Stimulated activated CD4-positive, alpha-beta T cell treated with anti-CD3 and anti-CD28 coated beads, Interleukin-2, amount 100 ng/mL, for 24 hours (primary cell): ENCODE measurements at places on chromosomes 4 and X.

GRCh38 chrX:30570505-30570904 lies 7.1 kb downstream of the TASL start:
- no peak for DNase-seq

DNA sequence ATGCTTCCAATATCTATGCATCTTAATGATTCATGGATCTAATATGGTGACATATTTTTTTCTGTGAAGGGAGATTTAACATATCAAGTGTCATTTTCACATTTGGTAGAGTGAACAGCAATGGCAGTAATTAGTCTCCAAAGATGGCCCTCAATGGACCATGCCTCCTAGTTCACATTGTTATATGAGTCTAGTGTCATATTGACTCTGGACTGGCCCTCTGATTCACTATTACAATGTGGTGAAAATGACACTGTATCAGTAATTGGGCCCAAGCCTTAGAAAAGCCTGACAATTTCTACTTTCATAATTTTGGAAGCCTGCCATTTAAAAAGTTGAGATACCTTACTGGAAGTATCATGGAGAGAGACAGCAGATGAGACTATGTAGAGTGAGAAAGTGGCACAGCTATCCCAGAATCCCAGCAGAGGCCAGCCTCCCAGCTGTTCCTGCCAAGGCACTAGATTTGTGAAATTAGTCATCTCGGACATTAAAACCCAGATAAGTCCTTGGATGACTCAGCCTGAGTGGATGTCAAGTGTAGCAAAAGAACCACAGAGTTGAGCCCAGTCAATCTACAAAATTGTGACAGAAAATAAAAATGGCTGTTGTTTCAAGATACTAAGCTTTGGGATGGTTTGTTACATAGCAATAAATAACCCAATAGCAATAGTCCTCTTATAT lies 68.4 kb downstream of the ARHGEF38 start:
- no peak for DNase-seq

GRCh38 chr4:79178760-79179159 lies 147.1 kb downstream of the NAA11 start:
- no peak for DNase-seq

DNA sequence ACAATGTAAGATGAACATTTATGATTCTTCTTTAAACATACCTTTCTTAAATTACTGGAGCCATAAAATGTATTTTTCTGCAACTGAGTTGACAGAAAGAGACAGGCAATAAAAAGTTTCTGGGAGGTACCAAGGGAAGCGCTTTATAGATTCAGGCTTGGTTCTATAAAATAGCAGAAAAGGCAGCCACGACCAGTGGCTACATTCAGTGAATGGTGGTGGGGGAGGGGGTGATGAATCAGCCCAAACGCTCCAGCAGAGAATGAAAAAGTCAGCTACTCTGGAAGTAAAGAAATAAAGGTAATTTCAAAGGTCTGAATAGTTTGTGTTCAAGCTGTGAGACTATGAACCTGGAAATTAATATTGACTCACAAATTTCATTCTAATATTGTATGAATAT lies 456.1 kb downstream of the KCTD8 start:
- DNase-seq = no peak

DNA sequence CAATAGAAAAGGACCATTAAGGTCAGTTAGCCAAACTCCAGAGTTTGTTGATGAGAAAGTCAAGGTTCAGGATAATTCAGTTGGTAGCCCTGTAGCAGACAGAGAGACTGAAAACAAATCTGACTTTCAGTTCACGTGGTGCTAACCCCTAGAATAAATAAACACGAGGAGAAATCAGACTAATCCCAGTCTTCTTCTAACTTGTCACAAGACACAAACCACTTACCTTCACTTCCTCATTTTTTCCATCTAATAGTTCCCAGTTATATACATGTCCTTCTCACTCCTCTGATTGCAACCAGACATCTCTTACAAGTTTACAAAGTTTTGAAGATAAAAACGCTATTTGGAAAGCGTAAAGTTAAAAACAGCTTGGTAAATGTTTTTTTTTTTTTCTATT lies 7.7 kb downstream of the TLR7 start:
- no peak for DNase-seq

GRCh38 chr4:60683973-60684372 lies 516.2 kb upstream of the ADGRL3 start:
- DNase-seq = no peak

DNA sequence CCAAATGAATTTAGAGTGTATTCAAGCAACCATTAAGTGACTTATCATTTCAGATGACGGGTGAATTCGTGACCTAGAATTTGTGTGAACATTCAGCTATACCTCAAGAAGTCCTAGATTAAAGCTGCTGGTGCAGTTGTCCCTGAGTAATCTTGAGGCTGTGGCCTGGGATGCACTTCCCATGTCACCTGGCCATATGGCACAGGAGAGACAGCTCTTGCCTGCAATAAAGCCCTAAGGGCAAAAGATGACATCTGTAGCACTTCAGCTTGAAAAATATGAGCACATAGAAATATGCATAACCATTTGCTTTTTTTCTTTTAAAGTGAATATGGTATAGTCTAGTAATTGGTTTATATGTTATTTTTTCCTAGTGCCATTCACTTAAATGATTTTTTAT lies 125.8 kb downstream of the FHDC1 start:
- no peak for DNase-seq

- DNase-seq = no peak
Measured at GRCh38 chrX:80432863-80433262, 12.6 kb downstream of the TENT5D start.

DNA sequence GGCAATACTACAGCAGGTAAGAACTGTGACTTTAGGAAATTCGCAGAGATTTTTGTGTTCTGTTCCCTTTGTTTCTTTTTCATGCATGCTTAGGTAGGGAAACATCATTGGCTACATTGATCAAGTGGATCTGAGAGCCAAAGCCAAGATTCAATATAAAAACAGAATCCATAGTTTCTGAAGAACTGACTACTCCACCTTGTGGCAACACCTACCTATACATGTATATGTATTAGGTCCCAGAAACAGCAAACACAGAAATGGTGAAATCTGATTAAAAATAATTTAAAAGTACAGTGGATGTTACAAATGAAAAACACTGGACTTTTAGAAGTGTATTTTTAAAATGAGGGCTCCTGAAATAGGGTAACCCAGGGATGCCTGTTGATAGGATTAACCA lies 322.6 kb upstream of the MAOA start:
- no peak for DNase-seq

- DNase-seq = no peak
Measured at GRCh38 chrX:44842550-44843317, 1.1 kb upstream of the DUSP21 start.

DNA sequence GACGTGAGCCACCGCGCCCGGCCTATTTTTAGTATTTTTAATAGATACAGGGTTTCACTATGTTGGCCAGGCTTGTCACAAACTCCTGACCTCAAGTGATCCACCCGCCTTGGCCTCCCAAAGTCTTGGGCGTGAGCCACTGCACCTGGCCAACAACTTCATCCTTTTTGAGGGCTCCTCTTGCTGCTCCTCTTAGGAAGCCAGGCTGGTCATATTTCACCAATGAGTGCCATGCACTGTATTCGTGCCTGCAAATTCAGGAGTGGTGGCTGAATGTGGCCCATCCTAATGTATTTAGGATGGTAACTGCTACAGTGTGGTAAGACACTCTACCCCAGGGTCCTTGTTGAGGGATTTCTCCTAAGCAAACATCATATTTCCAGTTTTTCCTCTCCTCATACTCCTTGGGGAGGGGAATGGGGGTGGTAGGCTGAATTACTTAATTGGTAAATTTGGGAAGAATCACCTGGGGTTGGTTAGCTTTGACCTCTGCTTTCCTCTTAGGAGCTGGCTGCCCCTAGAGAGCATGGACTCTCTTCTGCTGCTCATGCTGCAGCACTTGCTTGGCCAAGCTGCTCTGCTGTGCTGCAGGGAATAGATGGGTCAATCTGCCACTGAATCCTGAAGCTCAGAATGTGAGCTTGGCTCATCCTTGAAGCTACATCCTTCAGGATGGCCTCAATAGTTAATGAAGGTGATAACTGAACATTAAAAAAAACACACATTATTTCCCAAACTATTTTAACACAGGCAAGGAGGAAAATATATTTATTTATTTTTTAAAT lies 167.4 kb downstream of the HS3ST1 start:
- no peak for DNase-seq

- DNase-seq = no peak
Measured at GRCh38 chr4:5793514-5793913, 82.5 kb downstream of the EVC start.

GRCh38 chrX:39690541-39691415 lies 407.0 kb downstream of the BCOR start:
- no peak for DNase-seq

DNA sequence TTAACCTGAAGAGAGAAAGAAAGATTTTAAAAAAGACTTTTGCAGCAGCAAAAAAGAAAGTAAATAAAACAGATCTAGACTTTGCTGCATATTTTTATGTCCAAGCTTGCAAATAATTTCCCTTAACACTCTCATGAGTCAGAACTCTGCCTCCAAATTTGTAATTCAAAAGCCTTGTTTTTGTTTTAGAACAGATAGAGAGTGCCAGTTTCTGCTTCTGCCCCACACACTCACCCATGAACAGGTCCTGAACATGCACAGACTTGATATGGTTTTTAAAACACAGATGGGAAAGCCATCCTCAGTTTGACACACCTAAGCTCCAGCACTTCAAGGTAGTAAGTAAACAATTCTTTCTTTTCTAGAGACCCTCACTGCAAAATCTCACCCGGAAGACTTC lies 39.7 kb upstream of the VCX3B start:
- DNase-seq = no peak

GRCh38 chr4:85029453-85029852 lies 63.0 kb upstream of the WDFY3 start:
- no peak for DNase-seq

- no peak for DNase-seq
Measured at GRCh38 chr4:164379694-164380093, 374.2 kb upstream of the SMIM31 start.

- DNase-seq = no peak
Measured at GRCh38 chrX:39443240-39443639, 642.0 kb downstream of the MID1IP1 start.

GRCh38 chr4:38671592-38671940 lies 7.6 kb downstream of the KLF3 start:
- no peak for DNase-seq

DNA sequence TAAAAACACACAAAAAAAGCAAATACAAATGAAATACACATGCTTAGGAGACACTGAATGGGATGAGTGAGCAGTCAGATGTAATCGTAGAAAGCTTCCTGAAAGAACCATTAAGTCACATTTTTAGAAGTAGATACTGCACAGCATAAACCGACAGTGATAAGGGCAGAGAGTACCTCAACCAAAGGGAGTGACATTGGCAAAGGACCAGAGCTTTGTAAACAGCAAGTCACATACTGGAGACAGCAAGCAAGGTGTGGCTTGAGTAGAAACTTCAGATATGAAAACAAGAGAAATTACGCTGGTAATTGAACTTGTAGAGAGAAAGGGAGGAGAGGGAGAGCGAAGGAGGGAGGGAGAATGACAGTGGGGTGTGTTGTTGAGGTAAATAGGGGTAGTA lies 92.0 kb downstream of the CHRDL1 start:
- no peak for DNase-seq

GRCh38 chr4:3137908-3138307 lies 63.4 kb downstream of the HTT start:
- no peak for DNase-seq

GRCh38 chr4:100016191-100016590 lies 66.1 kb upstream of the H2AZ1 start:
- DNase-seq = no peak

DNA sequence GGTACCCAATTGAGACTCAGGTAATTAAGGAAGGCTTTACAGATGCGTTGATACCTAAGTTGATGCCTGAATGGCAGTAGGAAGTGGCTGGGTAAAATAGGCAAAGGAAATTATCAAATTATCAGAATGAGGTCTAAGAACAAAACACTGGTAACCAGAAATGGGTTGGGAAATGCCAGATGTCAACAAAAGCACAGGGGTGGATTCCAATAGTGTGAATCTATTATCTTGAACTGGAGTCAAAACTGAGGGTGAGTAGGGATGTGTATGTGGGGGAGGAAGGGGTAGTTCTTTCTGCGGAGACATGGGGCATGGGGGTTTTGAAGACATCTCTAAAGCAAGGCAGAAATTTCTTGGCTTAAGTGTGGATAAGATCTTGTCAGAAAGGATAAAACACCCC lies 16.0 kb upstream of the SEPTIN6 start:
- no peak for DNase-seq

GRCh38 chr4:110854021-110854678 lies 231.3 kb upstream of the PITX2 start:
- DNase-seq = no peak

DNA sequence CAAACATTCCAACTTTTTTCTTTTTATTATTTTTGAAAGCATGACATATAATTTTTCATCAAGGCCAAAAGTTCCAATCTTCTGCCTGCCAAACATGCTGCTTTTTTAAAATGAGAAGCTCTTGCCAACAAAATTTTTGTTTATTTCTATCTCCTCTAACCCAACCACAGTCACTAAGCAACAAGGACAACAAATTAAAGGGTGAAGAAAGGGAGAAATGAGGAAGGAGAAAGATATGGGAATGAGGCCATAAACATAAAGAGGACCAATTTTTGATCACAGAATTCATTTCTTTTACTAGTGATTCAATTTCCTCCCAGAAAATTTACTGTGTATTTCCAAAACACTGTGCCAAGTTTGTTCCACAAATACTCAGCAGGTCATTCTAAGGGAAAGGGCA lies 537.0 kb upstream of the DIAPH2 start:
- DNase-seq = no peak

GRCh38 chrX:109774706-109775105 lies 41.6 kb upstream of the ACSL4 start:
- no peak for DNase-seq

DNA sequence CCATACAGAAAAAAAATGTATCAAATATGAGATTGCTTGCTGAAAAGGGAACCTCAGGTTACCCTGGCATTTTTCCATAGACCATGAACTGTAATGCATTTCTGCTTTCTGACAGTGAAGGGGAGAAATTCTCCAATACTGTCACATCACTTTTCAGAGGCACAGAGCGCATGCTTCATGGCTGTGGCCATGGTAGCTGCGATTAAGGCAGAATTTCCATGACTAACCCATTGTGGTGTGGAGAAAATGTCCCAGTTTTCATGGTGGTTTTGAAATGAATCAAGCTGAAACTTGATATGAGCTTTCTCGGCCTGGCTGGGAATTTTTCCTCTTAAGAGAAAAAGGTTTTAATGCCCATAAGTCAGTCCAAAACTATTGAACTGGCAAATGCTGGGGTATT lies 39.5 kb upstream of the MAP3K15 start:
- peak; percentile 35 for DNase-seq

- DNase-seq = no peak
Measured at GRCh38 chr4:56186808-56187523, 200.3 kb downstream of the AASDH start.

GRCh38 chrX:45760187-45760742 lies 559.6 kb upstream of the DIPK2B start:
- DNase-seq = no peak
